Right forelimb (tissue), 1 donor: ENCODE measurements at places on chromosomes 12 and 14.

DNA sequence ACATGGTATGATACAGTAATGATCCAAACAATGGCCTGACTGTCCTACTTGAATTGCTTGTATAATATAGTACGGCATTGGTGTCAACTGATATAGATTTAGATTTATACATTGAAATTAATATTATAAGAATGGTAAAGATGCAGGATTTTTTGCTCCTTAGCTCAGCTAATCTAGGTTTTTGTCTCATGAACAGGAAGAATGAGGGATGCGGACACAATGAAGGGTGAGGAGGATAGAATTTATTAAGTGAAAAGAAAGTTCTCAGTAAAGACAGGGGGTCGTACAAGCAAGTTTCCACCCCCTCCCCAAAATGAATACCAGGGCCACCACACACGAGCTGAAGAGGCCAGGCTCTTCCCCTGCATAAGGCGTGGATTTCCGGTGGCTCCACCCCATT is 96.1 kb downstream of the KCNA5 start:
- no peak for DNase-seq

GRCh38 chr12:70985850-70986249 is 65.3 kb upstream of the PTPRR start:
- DNase-seq = no peak

- no peak for DNase-seq
These were observed 306.8 kb upstream of the LRFN5 start for GRCh38 chr14:41299924-41300323.

- DNase-seq = no peak
These were observed 112.5 kb downstream of the PRKD1 start for GRCh38 chr14:29815016-29815674.

- DNase-seq = no peak
These were observed 14.2 kb upstream of the PPP1R1A start for GRCh38 chr12:54602661-54603060.

DNA sequence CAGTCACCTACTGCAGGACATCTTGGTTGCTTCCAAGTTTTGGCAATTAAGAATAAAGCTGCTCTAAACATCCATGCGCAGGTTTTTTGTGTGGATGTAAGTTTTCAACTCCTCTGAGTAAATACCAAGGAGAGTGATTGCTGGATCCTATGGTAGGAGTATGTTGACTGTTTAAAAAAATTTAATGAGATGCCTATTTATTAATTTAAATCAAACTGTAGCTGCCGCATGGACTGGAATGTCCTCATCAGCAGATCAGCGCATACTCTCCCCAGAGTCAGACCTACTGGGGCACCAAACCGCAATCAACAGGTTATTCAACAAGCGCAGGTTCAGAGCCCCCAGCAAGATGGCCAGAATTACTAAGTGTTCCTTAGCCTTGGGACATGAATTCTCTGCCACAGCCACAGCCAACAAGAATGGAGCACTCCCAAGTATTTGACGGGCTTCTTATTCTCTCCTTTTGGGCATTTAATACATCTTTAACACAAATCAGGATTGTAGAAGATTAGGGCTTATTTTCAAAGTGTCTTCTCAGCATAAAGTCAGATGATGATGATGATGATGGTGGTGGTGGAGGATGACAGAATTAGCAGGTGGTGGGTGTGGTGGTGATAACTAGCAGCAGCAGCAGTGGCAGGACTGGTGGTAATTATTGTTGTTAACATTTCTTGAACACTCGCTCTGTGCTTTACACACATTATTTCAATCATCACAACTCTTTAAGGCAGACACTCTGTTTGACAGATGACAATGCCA is 170.7 kb downstream of the CHST11 start:
- DNase-seq = no peak

GRCh38 chr14:93230539-93230938 is 23.5 kb downstream of the UBR7 start:
- no peak for DNase-seq

GRCh38 chr12:125773033-125773640 is 707.9 kb downstream of the AACS start:
- DNase-seq = no peak

DNA sequence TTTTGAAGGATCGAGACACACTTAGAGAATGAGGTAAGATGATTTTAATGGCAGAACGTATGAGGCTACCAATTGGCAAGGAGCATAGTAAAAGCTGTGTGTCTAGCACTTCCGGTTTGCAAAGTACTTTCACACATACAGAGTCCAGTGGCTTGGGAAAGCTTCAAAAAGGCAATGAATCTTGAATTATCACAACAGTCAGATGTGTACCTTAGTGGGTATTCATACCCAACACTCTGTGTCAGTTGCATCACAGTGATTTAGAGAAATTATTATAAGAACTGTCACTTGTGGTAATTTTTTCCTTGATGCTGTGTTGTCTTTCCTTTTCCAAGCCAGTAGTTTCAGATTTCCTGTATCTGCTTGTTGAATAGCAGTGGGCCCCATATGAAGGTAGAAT is 424.1 kb downstream of the PCNX1 start:
- DNase-seq = no peak

GRCh38 chr12:102512523-102512922 is 32.2 kb upstream of the IGF1 start:
- DNase-seq = no peak

GRCh38 chr12:100395811-100396210 is 38.9 kb downstream of the SLC17A8 start:
- no peak for DNase-seq

- DNase-seq = no peak
These were observed 163.8 kb downstream of the RPL10L start for GRCh38 chr14:46487582-46488350.

DNA sequence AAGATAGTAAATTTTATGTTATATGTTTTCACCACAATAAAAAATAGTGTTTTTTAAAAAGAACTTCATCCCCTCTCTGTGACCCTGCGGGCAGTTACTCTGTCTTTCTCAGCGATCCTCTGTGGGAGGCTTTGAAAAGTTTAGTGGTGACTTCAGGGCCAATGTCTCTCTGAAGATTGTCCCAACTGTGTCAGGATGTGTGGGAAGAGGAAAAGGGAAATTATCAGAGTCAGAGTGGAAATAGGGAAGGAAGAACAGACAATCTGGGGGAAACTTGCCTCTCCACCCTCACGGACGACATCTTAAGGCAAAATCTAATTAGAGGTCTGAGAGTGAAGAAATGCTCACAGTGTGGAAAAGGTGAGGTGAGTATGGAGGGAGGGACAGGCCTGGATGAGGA is 3.5 kb upstream of the OR10P1 start:
- DNase-seq = no peak
